ENCODE measurements at places on chromosomes 7 and 10.

DNA sequence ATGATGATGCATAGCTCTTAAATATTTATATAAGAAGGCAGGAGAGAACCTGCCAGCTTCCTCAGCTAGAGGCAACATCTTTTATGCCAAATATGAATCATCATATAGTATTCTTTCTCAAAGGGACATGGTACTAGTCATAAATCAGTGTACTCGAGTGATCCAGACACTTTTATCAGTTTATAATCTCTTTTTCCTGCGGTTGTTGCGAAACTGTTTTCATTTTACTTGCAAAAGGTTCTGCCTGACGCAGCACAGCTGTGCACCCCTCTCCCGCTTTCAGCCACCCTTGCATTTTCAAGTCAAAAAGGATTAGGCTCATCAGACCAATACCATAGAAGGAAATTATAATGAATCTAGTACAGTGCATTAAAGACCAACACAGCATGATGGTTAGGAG is 332.3 kb upstream of the PRKCQ start:
- DNase-seq = no peak

DNA sequence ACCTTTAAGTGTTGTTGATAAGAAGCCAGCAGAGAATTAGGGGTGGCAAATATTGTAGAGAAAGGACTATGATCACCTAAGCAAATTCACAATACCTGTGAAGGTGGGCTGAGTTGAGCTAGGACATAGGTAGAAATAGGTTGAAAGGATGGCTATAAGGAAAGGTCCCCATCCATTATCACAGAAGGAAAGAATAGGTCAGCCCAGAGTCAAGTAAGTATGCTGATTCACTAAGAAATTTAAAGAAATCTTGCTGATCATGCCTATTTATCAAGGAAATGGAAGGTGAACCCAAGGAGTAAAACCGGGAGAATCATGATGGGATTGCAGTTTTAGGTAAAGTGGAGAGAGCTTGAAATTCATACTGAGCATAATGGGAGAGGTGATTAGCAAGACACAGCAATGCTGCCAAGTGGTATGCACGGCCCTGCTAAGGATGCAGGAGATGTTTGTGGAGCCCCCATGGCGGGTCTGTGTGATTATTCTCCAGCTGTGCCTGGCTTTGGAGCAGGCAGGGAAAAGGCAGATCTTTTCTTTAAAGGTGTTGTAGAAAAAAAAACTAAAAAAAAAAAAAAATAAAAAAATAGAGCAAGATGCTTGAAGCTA is 399.4 kb downstream of the PLXDC2 start:
- no peak for DNase-seq

- peak; percentile 53 for DNase-seq
Observed at GRCh38 chr10:96840841-96841518, 8.9 kb downstream of the LCOR start.

DNA sequence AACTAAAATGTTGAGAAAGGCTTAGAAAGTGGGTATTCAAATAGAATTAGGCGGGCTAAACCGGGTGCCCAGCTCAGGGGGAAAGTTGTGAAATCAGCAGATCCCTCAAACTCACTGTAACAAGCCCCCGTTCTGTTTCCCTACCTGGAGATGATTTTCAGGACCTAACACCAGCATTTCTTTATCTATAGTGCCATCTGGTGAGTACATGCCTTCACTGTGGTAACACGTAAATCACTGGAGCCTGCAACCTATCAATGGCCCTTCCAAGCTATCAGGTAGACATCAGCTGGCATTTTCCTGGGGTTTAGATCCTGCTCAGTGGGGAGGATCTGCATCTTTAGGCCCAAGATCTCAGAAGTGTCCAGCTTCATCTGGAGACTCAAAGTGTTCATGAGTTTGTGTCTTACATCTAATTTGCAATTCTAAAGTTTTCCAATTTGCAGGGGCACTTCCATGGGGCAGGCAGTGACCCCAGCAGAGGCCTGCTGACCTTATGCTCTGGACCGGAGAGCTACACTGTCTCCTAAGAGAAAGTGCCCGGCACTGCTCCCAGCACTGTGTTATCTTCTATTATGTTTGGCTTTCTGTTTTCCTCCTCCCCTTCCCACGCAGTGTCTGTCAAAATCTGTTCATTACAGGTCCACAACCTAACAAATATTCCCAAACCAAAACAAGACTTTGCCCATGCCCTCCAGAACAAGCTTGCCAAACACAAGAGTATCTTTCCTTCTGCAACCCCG is 132.5 kb downstream of the LSM5 start:
- peak; percentile 19 for DNase-seq

- no peak for DNase-seq
Observed at GRCh38 chr10:26573674-26574073, 123.8 kb upstream of the PDSS1 start.

DNA sequence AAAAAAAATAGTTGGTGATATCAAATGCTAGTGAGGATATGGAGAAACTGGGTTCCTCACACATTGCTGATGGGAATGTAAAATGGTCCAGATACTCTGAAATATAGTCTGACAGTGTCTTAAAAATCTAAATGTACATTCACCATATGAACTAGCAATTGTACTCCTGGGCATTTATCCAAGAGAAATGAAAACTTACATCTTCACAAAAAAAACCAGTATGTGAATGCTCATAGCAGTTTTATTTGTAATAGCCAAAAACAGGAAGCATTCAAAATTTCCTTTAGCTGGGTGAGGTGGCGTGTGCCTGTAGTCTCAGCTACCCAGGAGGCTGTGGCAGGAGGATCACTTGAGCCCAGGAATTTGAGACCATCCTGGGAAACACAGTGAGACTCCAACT is 2.1 kb upstream of the SSC4D start:
- no peak for DNase-seq

- DNase-seq = no peak
Observed at GRCh38 chr7:919924-920341, 34.5 kb downstream of the ADAP1 start.

- no peak for DNase-seq
Observed at GRCh38 chr10:77863446-77863845, 63.1 kb downstream of the DLG5 start.

GRCh38 chr7:101868191-101868950 is 50.9 kb downstream of the CUX1 start:
- no peak for DNase-seq

GRCh38 chr10:92990615-92991014 is 70.0 kb upstream of the CYP26C1 start:
- DNase-seq = no peak

- DNase-seq = no peak
Observed at GRCh38 chr10:71729161-71729636, 9.6 kb upstream of the C10orf105 start.

- DNase-seq = no peak
Observed at GRCh38 chr7:102892631-102893278, 20.0 kb upstream of the LRRC17 start.

GRCh38 chr10:118800920-118801319 is 46.1 kb upstream of the CACUL1 start:
- DNase-seq = peak; percentile 42

DNA sequence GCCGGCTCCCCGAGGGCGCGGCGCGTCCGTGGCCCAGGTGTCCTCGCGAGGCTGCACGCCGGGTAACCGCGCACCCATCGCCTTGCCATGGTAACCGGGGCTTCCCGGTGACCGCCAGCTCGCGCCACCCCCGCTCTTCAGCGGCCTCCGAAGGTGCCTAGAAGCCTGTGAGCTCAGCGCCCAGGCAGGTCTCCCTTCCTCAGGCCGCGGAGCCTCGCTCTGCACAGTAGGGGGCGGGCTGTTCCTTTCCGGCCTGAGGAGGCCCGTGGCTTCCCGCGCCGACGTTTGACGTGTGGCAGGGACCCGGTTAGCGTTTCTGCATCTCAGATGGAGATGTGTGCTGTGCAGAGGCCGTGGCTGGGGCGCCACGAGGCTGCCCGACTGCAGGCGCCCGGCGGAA is 117.1 kb downstream of the DYNC2I1 start:
- peak; percentile 45 for DNase-seq
